Cortex of kidney (tissue), 1 donor: ENCODE measurements at places on chromosomes 4 and X.

DNA sequence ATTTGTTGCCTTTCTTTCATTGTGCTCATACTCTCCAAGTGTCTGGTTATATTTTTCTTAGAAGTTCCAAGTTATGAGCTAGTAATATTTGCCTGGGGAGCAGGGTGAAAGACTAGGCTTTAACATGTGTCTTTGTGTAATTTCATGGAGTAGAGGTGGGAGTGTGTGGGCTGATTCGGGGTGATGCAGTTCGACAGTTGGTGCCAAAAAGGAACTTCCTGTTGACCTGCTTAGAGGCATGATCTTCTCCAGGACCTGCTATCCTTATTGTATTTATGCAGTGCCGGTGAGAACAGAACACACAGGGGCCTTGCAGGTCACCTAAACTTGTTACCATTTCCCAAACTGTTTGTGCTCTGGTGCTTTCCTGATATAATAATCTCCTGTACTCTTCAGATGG, 21.2 kb downstream of the USP53 start:
- no peak for DNase-seq

DNA sequence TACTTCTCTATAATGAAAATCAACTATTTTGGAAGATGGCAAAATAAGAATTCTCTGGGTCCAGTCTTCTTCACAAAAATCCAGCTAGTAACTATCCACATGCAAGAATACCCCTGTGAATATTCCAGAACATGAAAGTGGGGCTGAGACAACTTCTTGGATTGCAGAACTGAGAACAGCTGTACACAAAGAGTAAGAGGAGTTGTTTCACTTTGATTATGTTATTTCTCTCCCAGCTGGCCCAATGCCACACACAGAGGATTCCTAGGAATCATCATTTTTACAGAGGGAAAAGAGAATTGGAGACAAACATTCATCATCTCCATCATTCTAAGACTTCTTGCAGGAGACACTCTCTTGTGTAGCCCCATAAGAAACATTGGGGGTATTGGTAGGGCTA, 782.2 kb upstream of the LCORL start:
- DNase-seq, result no peak

GRCh38 chr4:138907174-138907573, 108.4 kb upstream of the NOCT start:
- DNase-seq, result no peak

- DNase-seq, result no peak
Measured at GRCh38 chr4:18686338-18687037, 664.9 kb upstream of the LCORL start.

- no peak for DNase-seq
Measured at GRCh38 chrX:150558424-150558823, 10.0 kb upstream of the MTM1 start.

DNA sequence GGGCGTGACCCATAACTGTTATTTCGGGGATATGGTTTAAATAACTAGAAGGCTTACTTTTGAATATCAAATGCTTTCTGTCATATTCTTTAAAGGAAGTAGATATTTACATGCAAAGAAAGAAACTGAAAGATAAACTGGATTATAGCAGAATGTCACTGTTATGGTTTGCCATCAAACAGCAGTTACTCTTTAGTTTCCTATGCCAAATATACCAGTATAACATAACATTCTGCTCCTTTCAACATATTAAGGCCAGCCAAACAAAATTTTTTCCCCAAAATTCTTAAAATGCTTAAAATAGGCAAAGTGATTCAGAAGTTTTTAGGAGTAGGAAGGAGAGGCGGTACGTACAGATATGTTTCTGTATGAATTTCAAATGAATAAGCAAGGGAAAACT, 27.0 kb downstream of the KDM6A start:
- DNase-seq, result no peak

GRCh38 chr4:170022211-170022610, 4.0 kb downstream of the MFAP3L start:
- no peak for DNase-seq

GRCh38 chrX:136765821-136766356, 14.8 kb downstream of the ARHGEF6 start:
- no peak for DNase-seq

DNA sequence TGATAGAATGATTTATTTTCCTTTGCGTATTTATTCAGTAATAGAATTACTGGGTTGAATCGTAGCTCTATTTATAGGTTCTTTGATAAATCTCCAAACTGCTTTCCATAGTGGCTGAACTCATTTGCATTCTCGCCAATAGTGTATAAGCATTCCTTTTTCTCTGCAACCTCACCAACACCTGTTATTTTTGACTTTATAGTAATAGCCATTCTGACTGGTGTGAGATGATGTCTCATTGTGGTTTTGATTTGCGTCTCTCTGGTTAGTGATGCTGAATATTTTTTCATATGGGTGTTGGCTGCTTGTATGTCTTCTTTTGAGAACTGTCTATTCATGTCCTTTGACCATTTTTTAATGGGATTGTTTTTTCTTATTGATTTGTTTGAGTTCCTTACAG, 160.7 kb downstream of the MID1IP1 start:
- DNase-seq, result no peak

DNA sequence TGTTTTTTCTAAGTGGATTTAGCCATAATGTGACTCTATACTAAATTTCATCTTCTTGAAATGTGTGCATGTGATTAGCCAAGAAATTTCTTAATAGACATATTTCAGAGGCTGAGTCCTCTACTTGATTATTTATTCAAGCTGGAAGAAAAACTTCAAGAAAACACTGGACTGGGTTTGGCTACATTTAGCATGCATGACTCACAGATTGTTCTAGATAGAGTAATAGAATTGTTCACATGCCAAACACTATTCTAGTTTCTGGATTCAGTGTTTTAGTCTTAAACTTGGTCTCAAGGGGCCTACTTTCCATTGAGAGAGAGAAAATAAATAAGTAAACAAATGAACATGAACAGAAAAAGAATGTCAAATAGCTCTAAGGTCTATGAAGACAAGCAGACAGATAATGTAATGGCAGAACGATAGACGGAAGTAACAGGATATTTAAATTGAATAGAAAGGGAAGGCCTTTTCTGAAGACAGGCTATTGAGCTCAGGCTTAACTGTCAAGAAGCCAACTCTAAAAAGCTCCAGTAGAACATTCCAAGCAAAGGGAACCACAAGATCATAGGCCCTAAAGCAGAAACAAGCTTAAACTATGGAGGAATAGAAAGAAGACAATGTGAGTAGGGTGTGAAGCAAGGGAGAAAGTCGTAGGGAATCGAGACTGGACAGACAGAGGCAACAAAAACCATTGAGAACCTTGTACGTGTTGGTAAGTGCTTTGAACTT, 104.6 kb downstream of the TMEM144 start:
- no peak for DNase-seq
